ENCODE measurements at places on chromosomes 6 and 20.

GRCh38 chr20:4041748-4042411, 26.5 kb upstream of the RNF24 start:
- DNase-seq: peak; percentile 67

DNA sequence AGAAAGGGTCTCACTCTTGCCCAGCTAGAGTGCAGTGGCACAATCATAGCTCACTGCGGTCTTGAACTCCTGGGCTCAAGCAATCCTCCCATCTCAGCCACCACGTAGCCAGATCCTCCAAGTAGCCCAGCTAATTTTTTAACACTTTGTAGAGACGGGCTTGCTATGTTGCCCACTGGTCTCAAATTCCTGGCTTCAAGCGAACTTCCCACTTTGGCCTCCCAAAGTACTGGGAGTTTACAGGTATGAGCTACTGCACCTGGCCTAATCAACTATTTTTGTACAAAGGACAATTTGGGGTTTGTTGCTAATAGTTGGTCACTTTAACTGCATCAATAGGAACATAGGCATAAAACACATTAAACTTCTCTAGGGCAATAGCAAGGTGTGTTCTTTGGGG, 29.9 kb upstream of the SYNCRIP start:
- DNase-seq: no peak

GRCh38 chr6:159301277-159301676, 132.1 kb downstream of the FNDC1 start:
- no peak for DNase-seq

GRCh38 chr6:44618371-44618770, 230.9 kb downstream of the CDC5L start:
- no peak for DNase-seq

DNA sequence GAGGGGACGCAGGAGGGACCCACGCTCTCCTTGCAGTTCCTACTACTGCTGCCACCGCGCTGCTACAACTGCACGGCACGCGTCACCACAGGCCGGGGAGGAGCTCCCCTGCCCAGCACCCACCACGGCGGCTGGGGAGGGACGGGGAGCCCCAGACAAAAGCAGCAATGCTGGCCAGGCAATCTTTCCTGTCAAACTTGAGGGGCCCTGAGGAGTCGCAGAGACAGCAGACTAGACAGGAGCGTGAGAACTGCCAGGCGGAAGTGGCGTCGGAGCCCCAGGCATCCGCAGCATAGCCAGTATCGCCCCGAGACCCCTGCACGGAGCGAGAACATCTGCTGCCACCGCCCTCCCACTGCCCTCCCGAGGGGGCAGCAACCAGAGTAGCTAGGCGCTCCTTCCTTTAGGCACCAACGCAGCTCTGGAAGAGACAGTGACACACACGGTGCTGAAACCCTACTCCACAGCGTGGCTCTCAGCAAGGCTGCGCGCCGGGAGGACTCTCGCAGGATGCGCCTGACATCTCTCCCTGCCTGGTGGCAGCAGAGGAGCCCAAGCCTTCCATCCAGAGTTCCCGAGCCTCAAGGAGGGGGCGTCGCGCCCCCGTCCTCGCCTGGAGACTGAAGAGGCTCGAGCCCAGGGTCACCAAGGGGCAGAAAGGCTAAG, 2.2 kb downstream of the TAF4 start:
- peak; percentile 63 for DNase-seq

- no peak for DNase-seq
Measured at GRCh38 chr6:17831135-17831534, 124.4 kb upstream of the NUP153 start.

GRCh38 chr6:52363228-52363867, 1.4 kb downstream of the PAQR8 start:
- no peak for DNase-seq

DNA sequence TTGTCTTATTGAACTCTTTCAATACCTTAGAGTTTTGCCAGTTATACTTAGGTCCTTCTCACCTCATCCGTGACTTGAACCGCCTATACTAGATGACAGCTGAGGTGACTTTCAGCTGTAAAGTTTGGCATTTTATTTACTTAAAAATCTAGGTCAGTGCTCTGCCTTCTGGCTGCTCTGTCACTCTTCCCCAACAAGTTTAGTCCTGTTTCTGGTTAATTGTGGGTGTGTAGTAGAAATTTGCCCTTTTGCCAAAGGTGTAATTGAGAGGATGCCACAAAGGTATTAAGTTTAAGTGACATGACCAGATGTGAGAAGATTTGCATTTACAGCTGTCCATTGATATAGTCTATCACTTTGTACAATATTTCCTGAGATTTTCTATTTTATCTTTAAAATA, 106.2 kb downstream of the FARS2 start:
- no peak for DNase-seq

DNA sequence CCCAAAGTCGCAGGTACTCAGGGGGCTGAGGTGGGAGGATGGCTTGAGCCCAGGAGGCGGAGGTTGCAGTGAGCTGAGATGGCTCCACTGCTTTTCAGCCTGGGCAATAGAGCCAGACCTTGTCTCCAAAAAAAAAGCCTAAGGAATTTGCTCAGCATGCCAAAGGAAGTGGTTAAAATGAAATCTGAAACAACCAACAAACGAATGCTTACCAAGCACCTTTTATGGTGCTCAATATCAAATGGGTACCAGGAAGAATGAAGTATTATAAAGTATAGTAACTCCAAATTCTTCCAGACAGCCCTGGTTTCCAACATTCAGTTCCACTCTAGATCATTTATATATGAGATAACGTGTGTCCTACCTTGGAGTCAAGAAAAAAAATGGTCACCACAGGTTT, 14.0 kb downstream of the GMDS start:
- no peak for DNase-seq

DNA sequence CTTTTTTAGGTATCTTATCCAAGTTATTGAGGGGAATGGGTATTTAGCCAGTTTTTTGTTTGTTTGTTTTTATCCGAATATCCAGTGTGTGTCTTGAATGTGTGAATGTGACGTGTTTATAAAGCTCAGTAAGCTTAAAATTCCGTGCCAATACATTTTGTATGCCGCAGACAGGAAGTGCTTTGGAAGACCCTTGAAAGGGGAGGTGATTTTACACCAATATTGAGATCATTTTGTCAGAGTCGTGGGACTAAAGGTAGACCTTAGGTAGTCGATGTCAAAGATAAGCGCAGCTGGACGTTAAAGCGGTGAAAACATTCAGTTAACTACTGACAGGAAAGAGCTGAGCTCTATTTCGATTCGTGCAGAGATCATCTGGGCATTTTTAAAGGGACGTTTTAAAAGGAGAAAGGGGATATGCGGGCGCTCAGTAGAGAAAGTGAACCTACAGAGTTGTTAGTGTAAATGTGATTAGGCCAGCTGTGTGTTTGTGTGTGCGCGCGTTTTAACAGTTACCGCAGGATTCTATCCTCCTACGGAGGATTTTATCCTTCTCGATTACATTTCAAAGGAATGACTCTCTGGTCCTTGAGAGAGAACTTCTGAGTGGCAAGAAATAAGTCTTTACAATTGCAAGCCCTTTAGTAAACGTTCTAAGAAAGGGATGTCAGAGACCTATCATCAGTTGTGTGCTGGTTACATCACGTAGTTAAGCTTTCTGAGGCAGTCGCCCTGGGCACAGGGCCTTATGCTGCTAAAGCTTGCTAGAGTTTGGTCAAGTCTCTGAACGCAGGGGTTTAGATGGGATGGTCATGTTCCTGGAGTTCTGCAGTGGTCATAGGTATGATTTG, 625 bp upstream of the ECHDC1 start:
- peak; percentile 44 for DNase-seq
